ENCODE measurements at places on chromosomes 2 and 18.

DNA sequence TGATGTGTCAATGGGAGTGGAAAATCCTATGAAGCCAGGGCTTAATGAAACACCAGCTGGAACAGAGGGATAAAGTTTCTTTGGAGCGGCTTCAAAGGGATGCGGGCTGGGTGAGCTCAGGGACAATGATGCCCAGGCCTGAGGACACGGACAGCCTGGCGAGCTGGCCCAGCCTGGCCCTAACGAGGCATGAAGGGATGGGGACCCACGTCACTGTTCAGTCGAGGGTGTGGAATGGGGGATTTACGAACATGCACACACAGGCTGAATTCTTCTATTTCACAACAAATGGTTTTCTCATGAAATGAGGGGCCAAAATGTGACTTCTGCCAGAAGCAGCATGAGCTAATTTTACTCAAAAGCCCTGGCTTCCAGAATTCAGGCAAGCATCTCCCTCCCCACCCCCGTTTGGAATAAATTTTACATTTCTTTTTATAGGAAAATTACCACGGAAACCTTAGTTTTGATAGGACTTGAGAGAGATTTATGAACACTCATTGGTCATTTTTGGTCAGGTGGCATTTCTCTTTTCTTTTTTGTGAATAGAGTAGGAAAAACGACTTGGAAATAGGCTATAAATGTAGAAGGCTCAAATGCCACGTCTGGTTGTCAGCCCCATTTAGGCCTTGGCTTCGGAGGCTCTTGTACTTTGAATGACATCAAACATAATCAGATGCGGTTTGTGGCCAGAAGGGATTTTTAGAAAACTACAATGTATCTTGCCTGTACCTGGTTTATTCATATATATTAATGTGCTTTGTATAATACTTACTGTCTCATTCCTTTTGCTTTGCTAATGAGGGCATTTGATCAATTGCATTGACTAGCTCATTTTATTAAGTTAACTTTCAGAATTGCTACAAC lies 893.8 kb upstream of the CELF4 start:
- DNase-seq = no peak

DNA sequence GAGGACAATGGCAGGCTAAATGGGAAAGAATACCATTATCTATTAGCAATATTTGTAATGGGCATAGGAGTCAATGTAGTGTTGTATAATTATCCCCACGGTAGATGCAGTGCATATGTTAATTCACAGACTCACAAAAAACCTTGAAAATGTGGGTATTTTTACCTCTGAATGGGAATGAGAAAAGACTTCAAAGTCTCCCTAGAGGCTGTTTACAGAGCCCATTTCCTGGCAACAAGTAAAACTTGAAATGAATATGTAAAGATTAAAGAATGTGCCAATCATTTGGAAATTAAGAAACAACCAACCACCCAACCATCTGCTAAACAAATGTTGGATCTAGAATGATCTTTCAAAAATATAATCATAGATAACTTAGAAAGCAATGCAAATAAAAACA lies 27.1 kb downstream of the TRPM8 start:
- DNase-seq = no peak

DNA sequence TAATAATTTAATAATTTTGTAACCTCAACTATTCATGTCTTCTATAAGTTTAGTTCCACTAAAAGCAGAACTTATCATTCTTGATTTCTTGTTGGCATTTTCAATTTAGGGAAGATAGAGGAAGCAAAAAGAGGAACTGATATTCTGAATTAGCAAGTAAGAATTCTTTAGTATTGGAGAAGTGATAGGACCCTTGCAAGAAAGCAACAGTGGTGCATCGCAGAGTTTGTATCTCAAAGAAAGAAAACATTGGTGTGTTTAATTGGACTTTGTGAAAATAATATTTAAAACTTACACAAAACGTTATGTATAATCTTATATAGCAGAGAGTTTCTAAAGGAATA lies 36.5 kb upstream of the TNFRSF11A start:
- DNase-seq = no peak

- peak; percentile 39 for DNase-seq
Observed at GRCh38 chr2:113203901-113204519, 30.2 kb downstream of the PSD4 start.

GRCh38 chr2:32874931-32875330 lies 71.8 kb upstream of the LTBP1 start:
- no peak for DNase-seq

DNA sequence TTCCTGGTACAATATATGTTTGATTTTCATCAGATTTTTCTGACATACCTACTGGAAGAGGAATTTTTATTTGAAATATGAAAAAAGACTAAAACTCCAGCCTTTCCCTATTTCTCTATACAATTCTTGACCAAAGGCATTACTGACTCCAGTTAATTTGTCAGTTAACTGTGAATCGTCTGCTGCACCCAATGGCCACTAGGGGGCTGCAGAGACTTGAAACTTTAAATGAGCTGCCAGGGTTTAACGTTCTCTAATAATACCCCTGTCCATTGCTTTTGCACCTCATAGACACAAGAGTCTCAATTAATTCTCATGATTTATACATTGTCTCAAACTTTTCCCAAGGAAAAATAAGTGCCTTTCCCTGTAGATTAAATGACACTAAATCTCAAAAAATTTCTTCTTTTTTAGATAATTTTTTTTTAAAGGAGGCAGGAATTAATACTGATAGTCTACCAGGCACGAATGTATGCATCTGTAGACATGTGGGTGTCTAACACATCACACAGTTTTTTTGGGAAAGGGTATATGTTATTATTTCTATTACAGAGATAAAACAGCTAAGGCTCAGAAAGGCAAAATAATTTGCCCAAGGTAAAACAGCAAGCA lies 1.8 kb upstream of the ALK start:
- DNase-seq = peak; percentile 17

GRCh38 chr2:6297238-6297637 lies 568.5 kb downstream of the CMPK2 start:
- DNase-seq = no peak

DNA sequence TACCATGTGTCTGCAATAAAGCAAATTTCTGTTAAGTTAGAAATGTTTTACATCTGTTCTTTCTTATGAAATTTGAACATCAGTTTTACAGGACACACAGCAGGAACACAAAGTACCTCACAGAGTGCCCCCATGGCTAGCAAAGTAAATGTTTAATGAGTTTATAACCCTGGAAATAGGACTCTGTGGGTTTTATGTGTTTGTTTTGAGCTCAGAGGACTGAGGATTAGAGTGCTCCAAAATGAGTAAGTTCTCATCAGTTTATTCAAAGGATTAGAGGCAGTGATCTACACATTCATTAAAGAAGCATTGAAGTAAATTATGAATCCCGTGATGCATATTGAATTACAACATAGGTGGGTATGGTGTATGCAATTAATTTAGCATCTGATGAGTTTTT lies 281.8 kb downstream of the GULP1 start:
- DNase-seq = no peak

GRCh38 chr2:224166654-224167053 lies 127.6 kb upstream of the SERPINE2 start:
- DNase-seq = no peak

DNA sequence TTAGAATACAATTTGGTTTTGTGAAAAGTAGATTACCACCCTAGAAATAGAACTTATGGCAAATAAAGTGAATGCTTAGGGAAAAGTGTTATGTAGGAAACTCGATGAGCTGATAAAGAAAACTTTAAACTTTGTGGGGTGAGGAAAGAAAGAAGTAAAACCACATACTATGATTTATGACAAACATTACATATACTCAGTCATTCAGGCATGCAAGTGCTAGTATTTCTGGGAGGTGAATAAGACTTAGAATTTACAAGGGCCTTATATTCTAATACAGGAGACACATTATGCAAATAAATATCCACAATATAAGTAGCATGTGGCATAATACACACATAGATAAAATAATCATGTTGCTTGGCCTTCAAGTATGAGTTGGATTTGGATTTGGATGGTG lies 618.1 kb downstream of the XIRP2 start:
- no peak for DNase-seq

GRCh38 chr2:23327416-23327815 lies 57.6 kb upstream of the KLHL29 start:
- DNase-seq = no peak

DNA sequence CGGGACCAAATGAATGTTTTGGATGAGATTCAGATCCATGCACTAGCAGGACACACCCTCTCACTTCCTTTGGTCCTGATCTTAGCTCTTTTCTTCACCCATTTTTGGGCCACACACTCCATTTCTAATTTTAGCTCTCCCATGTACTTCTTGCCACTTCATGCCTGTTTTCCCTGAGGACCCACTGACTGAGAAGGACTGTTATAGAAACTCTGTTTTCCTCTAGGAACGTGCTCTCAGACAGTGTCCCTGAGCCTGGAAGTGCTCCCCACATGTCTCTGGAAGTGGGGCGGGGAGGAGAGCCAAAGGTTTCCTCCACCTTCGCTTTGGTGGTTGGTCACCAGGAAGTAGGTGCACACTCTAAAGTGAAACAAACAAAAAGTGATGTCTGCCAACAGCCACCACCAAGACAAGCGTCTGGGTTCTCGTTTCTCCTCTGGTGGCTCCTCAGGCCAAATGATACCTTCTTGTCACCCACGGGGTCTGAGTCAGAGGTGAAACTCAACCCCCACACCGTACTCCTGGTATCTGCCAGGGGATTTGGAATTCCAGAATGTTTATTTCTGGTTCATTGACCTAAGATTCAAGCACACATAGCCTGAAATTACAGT lies 74.7 kb downstream of the MERTK start:
- DNase-seq = no peak

- no peak for DNase-seq
Observed at GRCh38 chr2:99338029-99338585, 918 bp downstream of the EIF5B start.

DNA sequence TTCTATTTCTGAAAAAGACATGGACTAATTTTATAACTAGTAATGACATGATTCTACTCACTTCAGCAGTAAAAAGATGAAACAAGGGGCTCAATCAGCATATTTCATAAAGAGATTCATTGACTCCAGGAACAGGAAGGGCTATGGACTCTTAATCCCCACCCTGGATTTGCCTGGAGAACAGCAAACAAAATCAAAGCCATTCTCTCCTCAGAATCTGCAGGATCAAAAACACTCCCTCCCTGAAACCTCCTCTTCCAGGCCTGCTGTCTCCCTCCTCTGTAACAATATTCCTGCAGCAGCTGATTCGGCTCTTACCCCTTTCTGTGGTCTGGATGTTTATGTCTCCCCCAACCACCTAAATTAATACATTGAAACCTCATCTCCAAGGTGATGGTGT lies 57.0 kb downstream of the ZC3H8 start:
- no peak for DNase-seq

- no peak for DNase-seq
Observed at GRCh38 chr2:105721991-105722511, 22.7 kb upstream of the NCK2 start.

DNA sequence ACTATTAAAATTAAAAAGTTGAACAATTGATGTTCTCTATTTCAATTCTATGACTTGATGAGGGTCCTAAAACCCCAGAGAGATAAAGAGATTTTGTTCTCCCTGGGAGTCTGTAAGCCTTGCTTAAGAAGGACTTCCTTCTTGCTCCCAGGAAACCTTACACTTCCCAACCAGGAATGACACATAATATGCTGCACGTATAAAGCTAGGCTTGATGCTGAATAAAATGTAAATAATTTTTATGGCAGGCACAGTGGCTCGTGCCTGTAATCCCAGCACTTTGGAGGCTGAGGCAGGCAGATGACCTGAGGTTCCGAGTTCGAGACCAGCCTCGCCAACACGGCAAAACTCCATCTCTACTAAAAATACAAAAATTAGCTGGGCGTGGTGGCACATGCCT lies 27.8 kb downstream of the SPIRE1 start:
- no peak for DNase-seq

DNA sequence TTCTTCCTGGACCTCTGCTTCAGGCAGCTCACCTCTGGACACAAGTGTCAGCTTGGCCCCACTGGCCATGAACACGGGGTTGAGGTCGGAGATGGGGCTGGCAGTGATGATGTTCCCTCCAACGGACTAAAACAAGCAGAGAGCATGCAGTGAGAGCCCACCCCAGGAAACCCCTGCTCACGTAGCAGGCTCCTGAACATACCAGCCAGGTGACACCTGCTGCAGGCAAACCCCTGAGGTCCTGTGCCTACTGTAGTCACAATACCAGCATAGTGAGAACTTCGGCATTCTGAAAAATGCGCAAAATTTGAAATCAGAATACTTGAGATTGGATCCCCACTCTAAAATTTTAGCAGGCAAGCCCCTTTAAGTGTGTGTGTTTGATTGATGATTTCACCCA lies 32.9 kb downstream of the XDH start:
- DNase-seq = no peak

- DNase-seq = no peak
Observed at GRCh38 chr2:72144274-72144631, 3.4 kb downstream of the CYP26B1 start.

GRCh38 chr2:234368861-234369261 lies 128.0 kb downstream of the ARL4C start:
- DNase-seq = peak; percentile 11

- DNase-seq = no peak
Observed at GRCh38 chr2:127622561-127623387, 23.2 kb upstream of the GPR17 start.

DNA sequence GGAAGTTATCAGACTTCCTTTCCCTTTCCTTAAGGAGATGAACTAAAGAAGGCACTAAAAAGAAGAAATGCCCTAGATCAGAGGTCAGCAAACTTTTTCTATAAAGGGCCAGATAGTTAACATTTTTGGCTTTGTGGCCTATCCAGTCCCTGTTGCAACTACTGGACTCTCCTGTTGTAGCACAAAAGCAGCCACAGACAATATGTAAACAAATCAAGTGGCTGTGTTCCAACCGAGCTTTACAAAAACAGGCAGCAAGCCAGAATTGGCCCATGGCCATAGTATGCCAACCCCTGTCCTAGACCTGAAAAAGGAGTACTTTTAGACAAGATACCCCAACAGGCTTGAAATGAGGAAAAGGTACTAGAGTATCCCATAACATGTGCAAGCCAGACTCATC lies 10.9 kb downstream of the NHEJ1 start:
- no peak for DNase-seq

GRCh38 chr18:47725656-47726055 lies 204.8 kb downstream of the SMAD2 start:
- no peak for DNase-seq

DNA sequence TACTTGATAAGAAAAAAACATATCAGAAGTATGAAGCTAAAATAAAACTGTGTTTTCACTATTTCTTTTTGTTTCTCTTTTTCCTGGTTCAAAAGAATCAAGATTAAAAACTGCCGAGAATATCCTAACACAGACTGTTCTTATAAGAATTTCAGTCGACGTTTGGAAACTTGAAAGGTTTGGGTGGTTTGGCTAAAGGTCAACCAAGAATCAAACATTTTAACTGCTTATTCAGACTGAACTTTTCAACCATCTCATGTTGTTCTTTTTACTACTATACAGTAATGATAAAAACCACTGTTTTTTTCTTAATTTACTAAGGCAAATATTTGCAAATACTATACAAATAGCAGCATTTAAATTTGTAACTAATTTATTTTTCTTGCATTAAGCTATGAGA lies 308.5 kb upstream of the TFPI start:
- no peak for DNase-seq

All from stimulated activated CD8-positive, alpha-beta memory T cell treated with anti-CD3 and anti-CD28 coated beads, Interleukin-2, amount 100 ng/mL, for 48 hours (primary cell).